ENCODE measurements at places on chromosomes 3 and 15. TPM values are rescaled to one million over a fixed set of nuclear protein-coding genes. Genes with fewer than 3 reads are reported as not detected.

The CTXN2 gene
- total RNA-seq: not detected

The IL5RA gene
- 0.34 TPM for total RNA-seq

The ANKRD34C gene
- not detected for total RNA-seq

- DNase-seq: no peak
These were observed 172.2 kb downstream of the ATG7 start for GRCh38 chr3:11444404-11444803.

GRCh38 chr3:72996473-72997333 lies at the start of gene PPP4R2:
PPP4R2 (plus strand) TSS chr3:72996811; CDS start chr3:72997038, 227 bp downstream.
- DNase-seq: peak; percentile 86
